ENCODE measurements at places on chromosomes 2 and 18. TPM values are rescaled to one million over a fixed set of nuclear protein-coding genes. Genes with fewer than 3 reads are reported as not detected.

DNA sequence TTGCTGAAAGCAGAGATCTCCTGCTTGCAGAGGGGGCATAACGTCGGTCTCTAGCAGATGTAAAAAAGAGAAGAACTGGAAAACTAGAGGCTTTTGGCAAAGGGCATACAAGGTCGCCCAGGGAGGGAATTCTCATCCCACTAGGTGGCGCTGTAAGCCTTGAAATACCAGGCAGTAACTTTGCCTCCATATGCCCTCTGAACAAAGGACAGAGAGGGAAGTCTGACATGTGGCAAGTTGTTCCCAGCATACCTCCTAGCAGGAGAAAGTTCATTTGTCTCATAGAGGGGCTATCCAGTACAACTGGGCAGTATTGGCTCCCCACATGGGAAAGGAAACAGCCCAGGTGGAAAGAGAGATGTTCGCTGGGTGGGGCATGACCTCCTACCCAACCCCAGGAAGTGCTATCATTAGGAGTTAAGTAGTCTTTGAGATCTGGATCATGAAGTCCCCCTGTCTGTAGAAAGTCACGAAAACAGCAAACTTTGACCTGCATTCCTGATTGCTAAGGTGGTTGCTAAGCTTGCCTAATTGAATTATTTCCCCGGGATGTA is 39.9 kb downstream of the STK17B start:
- no peak for DNase-seq

DNA sequence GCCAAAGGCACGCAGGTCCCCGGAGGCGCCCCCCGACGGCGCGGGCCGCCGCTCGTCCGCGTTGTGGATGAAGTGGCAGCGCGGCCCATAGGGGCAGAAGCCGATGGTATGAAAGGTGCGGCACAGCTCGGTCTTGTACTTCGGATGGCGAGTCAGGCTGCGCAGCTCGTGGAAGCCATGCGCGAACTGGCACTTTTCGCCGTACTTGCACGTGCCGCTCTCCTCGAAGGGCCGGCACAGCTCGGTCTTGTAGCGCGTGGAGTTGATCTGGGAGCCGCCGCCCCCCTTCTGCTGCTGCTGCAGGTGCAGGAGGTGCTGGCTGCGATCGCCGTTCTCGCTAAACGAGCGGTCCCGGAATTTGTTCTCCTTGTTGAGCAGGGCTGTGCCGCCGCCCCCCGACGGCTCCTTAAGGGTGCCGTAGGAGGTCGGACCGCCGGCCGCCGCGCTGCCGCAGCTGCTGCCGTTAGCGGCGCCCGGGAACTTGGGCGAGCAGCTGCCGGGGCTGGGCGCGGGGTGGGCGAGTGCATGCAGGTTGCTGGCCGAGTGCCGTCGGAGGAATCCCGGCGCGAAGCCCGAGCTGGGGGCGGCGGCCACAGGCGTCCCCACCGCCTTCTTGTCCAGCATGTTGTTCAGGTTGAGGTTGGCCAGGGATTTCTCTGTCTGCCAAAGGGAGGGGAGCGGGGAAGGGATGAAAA is 1.2 kb downstream of the ZFP36L2 start:
- peak; percentile 92 for DNase-seq

- DNase-seq = no peak
Measured at GRCh38 chr2:127859712-127860085, 1.7 kb upstream of the POLR2D start.

Gene TMEM198
- total RNA-seq = 3.2 TPM

Gene MDH1B
- total RNA-seq = 0.57 TPM

Gene PLEKHH2
- total RNA-seq = 19.9 TPM

Gene LCT
- not detected for total RNA-seq

Data from posterior vena cava (tissue), 2 donors.